ENCODE measurements at places on chromosomes 16 and 17. TPM values are rescaled to one million over a fixed set of nuclear protein-coding genes. Genes with fewer than 3 reads are reported as not detected.

- DNase-seq: no peak
Observed at GRCh38 chr16:11100239-11100750, 155.7 kb downstream of the SOCS1 start.

DNA sequence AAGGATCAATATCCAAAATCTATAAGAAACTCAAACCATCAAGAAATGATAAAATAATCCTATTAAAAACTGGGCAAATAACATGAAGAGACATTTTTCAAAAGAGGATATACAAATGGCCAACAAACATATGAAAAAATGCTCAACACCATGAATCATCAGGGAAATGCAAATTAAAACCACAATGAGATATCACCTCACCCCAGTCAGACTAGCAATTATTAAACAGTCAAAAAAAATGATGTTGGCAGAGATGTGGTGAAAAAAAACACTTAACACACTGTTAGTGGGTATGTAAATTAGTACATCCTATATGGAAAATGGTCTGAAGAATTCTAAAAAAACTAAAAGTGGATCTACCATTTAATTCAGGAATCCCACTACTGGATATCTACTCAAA is 379.0 kb upstream of the SOX9 start:
- no peak for DNase-seq

DNA sequence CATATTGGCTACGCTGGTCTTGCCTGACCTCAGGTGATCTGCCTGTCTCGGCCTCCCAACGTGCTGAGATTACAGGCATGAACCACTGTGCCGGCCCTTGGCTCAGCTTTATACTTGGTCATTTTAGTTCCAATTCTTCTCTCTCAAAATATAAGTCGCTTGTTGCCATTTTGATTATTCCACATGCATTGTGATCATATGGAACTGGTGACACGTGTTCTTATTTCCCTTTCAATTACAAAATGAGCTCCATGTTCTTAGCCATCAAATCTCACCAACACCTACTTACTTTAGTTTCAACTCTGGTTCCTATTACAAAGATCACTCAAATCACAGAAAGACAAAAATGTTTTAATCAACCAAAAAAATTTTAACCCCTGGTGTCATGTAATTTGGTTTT is 1711.7 kb downstream of the TP53TG3F start:
- no peak for DNase-seq

GRCh38 chr17:17638467-17638866 is 42.8 kb upstream of the RAI1 start:
- DNase-seq: no peak

Gene WNT9B
- total RNA-seq: not detected
